Activated CD4-positive, alpha-beta T cell treated with anti-CD3 and anti-CD28 coated beads, Interleukin-2, amount 50 U/mL, for 4 hours (primary cell): ENCODE measurements at places on chromosomes 7 and 10.

GRCh38 chr7:13107291-13107690, 419.9 kb downstream of the ARL4A start:
- DNase-seq = no peak

DNA sequence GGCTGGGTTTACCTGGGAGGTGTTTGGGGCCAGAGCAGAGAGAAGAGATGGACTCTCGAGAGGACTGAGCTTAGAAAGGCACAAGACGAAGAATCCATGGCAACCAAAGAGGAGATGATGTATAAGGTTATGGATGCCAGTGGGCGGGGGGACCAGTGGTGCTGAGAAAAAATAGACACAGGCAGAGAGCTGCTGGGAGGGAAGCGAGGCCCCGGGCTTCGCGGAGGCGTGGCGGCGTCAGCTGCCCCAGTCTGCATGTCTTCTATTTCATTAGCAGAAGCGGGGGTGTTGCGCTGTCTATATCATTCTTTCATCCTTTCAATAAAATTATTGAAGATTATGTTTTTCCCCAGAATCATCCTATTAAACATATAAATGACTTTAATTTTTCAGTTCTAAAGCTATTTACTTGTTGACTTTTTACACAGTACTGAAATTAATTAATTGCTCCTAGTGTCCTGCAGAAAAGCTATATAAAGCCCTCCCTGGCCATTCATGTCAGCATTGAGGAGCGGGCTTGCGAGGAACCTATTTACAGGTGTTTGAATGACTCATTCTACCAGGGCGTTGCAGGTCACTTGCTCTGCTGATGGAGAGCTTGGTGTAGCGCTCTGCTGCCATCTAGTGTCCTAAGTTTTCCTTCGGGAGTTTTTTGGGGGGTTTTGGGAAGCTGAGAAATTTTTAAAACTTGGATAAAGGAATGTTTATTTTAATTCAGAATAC, 42.9 kb upstream of the BHLHA15 start:
- peak; percentile 63 for DNase-seq

DNA sequence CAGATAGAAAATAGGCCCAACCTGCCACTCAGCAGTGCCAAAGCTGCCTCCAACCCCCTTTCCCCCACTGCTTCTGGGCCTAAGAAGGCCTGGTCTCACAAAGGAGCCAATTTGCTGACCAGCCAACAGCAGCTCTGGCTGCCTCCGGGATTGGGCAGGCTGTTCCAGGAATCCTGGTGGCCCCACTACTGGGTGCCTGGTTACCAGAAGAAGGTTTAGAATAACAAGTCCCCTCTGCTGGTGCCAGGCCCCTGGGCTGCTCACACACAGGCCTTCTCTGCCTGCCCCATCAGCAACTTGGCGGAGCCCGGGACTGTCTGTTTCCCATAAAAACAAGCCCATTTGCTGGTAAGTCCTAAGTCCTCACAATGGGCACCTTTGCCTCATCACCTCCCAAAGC, 1.2 kb downstream of the PHKG1 start:
- no peak for DNase-seq

GRCh38 chr10:17428351-17429097, 25.9 kb downstream of the ST8SIA6 start:
- peak; percentile 50 for DNase-seq

DNA sequence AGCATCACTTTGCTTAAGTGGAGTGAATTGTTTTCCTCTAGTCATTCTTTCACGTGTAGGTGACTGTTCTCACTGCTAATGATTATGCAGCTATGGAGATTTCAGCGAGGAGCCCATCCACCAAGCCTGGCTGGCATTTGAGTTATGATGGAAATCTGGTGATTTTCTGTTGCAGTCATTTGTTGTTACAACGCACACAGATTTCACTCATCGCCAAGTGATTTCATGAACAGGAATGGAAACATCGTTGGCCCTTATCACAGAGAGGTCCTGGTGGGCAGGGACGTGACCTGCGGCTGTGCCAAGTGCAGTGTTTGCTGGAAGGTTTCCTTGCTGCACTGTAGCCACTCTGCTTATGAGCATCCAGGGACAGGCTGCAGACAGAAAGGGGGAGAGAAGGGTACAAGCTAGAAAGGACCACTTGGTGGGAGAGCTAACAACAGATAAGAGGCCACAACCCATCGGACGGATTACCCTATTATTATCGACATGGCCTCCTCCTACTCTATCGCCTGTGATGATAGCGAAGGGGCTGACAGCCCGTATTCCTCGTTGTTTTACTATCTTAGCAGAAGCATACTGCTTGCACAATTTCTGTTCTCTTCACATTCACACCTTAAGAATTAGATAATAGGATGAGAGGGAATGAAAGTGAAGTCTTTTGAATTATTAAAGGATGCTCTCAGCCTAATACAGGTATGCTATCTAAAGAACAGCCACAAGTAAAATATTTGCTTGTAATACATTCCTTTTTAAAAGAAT, 99.0 kb upstream of the PITRM1 start:
- no peak for DNase-seq

- DNase-seq = peak; percentile 57
Observed at GRCh38 chr7:1922071-1922869, 252.2 kb downstream of the ELFN1 start.

DNA sequence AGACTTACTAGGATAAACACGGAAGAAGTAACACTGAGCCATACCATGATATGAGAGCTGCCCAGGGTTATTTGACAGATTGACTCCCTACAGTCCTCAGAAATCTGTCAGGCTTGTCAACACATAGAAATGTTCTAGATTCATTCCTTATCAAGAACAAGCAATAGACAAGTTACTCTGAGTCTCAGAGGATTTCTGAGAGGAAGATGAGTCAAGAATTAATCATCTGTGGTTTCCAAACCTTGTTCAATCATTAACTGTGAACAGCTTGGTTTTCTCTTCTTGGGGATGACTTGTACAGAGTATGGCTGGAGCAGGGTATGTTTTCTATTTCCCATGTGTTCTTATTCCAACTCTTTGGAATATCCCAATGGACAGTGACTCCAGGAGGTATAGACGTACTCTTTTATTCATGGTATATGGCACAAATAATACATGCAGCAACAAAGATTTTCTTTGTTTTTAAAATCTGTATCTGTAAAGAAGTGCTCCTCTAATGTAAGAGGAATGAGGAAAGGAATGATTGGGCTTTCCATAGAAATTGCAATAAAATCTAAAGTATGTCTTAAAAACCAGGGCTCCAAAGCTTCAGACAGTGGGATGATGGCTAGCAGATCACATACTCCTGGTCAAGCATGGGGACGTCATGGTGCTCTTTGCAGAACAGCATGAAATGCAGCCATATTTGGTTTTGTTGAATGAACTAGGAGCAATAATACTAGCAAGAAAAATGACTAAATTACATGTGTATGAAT, 11.9 kb upstream of the SFR1 start:
- DNase-seq = no peak

DNA sequence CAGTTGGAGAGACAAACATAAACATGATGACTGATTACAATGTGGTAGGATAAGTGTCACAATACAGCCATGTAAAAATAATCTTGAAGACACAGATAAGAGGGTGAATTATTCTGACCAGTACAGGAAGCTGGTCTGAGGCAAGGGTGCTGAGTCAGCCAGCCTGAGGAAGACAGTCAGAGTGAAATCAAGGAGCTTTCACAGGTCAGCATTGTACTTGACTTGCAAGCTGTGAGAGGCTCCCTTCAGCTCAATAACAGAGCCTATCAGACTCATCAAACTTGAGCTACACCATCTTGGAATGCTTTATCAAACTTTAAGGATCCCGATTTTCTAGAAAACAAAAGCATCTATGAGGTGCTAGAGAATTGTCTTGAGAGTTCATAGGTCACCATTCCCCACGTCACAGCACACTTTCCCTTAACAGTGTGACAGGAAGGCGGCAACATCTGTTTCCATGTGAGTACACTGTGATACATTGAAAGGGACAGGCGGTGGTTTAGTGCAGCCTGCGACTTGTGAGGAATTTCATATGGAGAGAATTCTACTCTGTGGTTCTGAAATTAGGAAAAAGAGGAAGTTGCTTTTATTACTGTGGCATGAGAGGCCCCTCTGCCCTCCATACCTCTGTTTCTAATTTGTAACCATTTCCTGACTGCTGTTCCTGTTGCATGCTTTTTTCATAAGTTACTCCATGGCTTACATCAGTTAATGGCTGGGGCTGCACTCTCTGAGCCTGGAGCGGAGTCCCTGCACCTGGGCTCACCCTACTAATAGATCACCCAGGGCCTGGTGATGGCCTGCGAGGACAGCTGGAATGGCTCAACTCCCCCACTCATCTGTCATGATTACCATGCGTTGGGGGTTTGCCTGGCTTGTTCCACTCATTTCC, 417.1 kb downstream of the SUGCT start:
- no peak for DNase-seq

DNA sequence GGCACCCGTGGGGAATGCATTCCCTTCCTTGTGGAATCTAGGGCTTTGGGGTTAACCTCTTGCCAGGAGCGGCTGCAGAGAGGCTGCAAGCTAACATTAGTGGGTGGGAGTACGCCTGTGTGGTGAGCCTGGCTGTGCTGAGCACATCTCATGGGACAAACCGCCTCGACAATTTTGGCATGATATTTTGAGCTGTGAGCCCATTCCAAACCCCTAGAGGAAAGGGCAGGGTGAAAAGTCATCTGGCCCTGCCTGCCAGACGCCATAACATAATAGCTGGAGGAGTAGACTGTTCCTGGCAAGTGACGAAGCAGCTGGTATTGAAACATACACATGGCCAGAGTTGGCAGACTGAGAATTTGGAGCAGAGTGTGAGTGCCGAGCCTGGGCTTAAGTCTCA, 110.0 kb downstream of the TACC2 start:
- DNase-seq = no peak

- no peak for DNase-seq
Observed at GRCh38 chr7:129435414-129435829, 1.2 kb downstream of the STRIP2 start.

GRCh38 chr7:114932991-114933390, 11.1 kb downstream of the MDFIC start:
- DNase-seq = no peak

DNA sequence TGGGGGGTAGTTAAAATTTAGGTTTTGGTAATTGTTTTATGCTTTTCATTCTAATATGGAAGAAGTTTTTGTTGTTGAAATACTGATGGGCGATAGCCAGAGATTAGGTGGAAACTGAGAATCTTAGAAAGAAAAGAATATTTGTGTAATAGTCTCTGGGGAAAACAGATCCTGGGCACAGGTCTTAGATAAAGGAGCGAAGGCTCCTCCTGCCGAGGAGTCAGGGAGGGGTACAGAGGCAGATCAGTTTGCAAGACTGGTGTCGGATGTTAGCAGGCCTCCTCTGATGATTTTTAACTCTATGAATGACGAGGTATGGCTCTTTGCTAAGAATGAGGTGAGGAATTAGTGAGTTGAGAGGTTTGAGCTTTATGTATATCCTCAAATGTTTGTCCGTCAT, 339.7 kb downstream of the HGF start:
- DNase-seq = no peak

- no peak for DNase-seq
Observed at GRCh38 chr7:106064316-106064715, 47.8 kb downstream of the SYPL1 start.

DNA sequence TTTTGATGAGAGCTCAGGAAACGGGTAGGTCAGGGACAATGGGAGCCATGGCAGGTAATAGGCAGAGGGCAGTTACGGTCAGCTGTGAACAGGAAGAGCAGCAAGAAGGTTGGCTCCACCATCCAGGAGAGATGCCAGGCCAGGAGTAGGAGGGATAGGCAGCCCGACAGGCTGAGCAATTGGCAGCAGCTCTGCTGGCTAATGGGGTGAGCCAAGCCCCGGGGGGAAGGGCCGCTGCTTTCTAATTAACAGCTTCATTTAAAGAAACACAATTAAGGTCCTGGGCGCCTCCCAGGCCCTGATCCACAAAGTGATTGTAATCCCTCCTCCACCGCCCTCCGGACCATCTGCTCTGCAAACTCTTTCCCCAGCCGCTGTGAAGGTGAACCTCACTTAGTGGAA, 23.7 kb downstream of the SH2B2 start:
- DNase-seq = no peak

DNA sequence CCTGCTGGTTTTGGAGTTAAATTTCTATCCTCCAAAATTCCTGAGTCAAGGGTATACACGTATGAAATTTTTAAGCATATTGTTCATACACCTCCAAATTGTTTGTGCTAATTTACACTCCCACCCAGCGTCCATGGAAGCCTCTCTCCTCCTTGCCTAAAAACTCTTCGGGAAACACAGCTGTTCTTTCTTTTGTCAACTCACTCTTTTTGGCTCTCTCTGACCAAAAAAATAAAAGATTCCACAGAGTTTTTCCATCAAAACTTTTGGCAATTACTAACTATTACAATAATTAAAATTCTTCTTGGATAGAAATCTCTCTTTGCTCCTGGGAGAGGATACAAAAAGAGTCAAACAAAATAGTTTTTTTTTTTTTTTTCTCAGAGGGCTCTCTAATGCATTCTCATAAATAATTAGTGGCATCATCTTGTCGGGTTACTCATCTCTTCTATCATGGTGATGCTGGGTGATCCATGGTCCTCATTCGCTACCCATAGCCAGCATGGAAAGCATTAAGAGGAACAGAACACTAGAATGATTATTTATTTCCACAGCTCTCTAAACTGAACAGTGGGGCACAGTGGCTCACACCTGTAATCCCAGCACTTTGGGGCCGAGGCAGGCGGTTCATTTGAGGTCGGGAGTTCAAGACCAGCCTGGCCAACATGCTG, 310.7 kb downstream of the SFMBT2 start:
- no peak for DNase-seq

DNA sequence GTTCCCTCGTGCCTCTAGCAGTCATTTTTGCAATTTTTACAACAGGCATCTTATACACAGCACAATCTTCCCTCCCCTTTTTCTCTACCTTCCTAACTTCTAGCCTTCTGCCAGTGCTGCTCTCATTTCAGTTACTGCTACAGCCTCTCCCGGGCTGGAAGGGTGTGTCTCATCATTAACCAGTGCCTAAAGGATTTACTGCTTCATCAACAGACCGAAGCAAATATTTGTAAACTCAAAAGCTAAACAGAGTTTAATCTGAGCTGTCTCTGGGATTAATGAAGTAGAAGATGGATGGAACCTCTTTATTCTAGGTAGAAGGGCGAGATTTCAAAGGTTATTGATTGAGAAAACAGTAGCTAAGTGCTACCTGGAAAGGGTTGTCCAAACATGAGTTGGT, 94.3 kb downstream of the PRPF18 start:
- no peak for DNase-seq

DNA sequence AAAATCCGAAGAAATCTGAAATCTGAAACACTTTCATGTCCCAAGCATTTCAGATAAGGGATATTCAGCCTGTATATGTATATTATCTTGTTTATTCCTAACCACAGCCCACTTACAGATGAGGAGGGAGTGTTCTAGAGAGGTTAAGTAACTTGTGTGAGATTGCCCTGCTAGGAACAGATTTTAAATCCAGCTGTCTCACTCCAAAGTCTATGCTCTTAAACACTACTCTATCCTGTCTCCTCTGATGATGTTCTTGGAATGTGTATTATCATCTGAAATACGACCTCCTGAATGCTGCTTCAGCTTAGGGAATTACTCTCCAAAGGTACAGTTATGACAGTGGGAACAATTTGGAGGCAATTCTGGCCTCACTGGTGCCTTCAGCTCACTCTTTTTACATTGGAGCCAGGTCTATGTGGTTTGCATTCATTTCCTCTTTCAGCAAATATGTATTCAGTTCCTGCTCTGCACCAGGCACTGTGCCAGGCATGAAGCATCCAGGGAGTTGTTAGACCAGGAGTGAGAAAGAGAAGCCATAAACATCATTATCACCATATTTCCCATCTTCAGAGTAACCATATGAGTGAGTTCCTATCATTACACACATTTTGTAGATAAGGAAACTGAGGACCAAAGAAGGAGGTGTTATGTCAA, 70.2 kb downstream of the NOC3L start:
- no peak for DNase-seq
